Esophagus muscularis mucosa (tissue), 4 donors: ENCODE measurements at places on chromosomes 3 and 15. TPM values are rescaled to one million over a fixed set of nuclear protein-coding genes. Genes with fewer than 3 reads are reported as not detected.

DNA sequence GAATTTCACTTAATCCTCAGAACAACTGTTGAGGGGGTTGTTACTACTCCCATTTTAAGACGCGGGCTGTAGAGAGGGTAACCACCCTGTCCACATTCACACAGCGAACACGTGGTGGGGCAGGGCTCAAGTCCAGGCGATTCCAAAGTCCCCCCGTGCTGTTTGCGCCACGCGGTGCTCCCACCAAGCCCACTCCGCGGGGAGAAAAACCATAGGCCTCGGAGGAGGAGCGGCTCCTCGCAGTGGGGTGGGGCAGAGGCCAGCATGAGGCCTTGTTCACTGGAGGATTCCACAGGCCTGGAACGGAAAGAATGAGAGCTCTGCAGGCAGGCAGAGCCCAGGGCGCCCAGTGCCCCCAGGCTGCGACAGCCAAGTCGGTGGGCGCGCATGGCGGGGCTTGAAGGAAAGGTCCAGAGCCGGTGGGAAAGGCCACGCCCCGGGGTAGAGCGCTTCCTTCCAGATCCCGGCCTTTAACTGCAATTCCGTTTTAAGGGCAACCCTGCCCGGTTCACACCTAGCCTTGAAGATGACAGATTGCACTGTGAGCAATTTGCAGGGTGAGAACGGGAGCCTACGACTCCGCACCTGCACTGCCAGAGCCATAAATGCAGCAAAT, 161.8 kb upstream of the TBL1XR1 start:
- peaks cover 67% of the 10 kb centered on the region for H3K4me1 ChIP-seq
- no peaks in the 10 kb centered on the region for H3K36me3 ChIP-seq

DNA sequence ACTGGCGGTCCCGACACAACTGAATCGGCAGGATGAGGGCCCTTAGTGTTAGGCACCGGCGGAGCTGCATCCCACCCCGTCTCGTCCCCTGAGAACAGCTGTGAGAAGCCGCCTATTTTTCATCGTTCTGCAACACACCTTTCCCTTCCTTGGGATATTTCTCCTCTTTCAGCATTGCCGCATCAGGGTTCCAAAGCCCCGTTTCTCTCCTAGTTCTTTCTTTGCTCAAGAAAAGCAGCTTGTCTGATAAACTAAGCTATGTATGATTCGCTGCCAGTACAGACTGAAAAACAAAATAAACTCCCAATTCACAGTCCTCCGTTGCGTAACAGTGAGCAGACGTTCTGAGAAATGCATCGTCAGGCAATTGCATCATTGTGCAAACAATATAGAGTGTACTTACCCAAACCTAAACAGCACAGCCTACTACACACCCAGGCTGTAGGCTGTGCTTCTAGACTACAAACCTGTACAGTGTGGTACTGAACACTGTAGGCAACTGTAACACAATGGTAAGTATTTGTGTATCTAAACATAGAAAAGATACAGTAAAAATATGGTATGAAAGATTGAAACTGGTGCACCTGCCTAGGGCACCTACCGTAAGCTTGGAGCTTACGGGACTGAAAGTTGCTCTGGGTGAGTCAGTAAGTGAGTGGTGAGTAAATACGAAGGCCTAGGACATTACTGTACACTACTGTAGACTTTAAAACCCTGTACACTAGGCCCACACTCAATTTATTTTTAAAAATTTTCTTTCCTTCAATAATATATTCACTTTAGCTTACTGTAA, 8.9 kb upstream of the ADAMTS17 start:
- H3K36me3 ChIP-seq = no peaks in the 10 kb centered on the region
- DNase-seq = no peak
- no peaks in the 10 kb centered on the region for H3K27me3 ChIP-seq
- peak overlapping the region; percentile 81 for H3K4me3 ChIP-seq
- H3K27ac ChIP-seq = peak overlapping the region; percentile 98

DNA sequence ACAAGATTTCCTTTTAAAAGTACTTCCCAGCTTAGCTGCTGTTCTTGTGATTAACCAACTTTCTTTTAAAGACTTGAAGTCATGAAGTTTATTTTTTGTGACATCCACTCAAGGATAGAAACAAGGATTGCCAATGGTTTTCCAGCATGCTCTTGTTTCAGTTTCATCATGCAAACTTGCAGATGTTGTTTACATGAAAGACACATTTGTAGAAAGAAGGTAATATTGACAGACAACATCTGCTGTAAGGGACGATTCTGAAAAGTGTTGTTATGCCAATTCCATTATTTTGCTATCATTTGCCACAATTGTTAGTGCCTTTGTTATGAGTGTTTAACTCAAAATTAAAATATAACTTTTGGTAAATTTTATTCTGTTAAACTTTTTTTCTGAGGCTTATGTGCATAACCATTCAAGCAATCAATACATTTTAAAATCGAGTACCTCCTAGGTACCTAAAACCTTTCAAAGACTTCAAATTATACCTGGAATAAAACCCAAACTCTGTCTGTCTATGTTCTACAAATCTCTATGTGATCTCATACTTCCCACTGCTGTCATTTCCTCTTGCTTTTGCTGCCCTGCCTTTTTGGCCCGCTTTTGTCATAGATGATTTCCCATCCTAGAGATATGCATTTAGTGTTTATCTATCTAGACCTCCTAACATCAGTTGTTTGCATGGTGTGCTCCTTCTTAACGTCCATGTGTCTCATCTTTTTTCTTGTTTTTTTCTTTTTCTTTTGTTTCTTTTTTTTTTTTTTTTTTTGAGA, 630.4 kb downstream of the NR2F2 start:
- DNase-seq = no peak
- H3K36me3 ChIP-seq = no peaks in the 10 kb centered on the region
- no peaks in the 10 kb centered on the region for H3K27me3 ChIP-seq
- H3K4me1 ChIP-seq = no peaks in the 10 kb centered on the region

- peak overlapping the region; percentile 98 for H3K4me3 ChIP-seq
- no peaks in the 10 kb centered on the region for H3K36me3 ChIP-seq
- H3K4me1 ChIP-seq = peaks cover 60% of the 10 kb centered on the region
- peak overlapping the region; percentile 98 for H3K27ac ChIP-seq
These were observed 1.3 kb downstream of the TCF12 start for GRCh38 chr15:56919609-56920366.

DNA sequence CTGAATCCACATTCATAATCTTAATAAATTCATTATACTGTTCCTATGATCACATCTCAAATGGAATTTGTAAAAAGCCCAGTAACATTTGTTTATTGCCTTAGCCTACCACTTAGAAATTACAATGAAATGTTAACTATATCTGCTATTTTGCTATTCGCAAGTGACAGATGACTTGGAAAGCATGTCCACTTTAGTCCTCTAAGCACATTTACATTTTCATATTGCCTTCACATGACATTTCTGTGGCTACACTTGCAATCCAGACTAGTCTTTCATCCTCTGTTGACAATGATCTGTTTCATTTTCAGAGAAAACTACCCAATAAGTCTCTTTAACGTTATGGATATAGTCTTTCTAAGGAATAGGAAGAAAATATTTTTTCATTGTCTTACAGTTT, 741.8 kb downstream of the FHIT start:
- no peaks in the 10 kb centered on the region for H3K4me1 ChIP-seq
- no peaks in the 10 kb centered on the region for H3K36me3 ChIP-seq
- no peak overlapping the region for H3K4me3 ChIP-seq
- H3K27ac ChIP-seq = no peak overlapping the region

DNA sequence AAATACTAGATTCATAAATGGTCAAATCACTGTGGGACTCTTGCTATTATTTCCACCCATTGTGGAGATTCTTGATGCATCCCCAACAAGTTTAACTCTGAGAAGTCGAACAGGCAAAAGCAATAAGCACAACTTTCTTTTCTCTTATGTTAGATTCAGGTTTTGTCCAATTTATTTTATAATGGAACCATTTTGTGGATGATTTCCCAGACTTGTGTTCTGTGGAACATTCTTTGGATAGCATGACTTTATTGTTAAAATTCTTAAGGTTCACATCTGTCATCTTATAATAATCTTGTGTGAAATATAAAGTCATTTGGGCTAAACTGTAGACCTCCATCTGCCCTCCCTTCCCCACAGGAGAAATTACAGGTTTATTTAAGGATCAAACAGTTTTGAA, 213.7 kb downstream of the LPP start:
- no peak for DNase-seq
- peak overlapping the region; percentile 72 for H3K27ac ChIP-seq
- no peak overlapping the region for H3K4me3 ChIP-seq
- H3K27me3 ChIP-seq = no peaks in the 10 kb centered on the region
- no peaks in the 10 kb centered on the region for H3K36me3 ChIP-seq

DNA sequence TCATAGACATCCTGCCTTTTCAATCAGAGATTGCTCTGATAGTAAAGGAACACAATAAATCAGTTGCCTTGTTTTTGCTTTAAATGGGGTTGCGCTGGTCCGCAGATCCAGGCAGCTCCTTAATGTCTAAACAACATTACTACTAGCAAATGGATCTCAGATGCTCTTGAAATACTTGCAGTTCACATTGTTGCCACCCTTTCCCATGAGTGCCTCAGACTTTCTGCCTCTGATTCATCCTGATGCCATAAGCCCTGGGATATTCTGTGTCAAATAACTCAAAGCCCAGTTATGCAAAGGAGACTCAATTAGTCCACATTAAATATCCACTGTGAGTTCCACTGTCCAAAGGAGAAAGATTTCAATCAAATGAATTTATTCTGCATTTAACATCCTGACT, 196.7 kb downstream of the PLCH1 start:
- no peak overlapping the region for H3K27ac ChIP-seq
- H3K27me3 ChIP-seq = no peaks in the 10 kb centered on the region
- no peak overlapping the region for H3K4me3 ChIP-seq
- no peaks in the 10 kb centered on the region for H3K36me3 ChIP-seq

DNA sequence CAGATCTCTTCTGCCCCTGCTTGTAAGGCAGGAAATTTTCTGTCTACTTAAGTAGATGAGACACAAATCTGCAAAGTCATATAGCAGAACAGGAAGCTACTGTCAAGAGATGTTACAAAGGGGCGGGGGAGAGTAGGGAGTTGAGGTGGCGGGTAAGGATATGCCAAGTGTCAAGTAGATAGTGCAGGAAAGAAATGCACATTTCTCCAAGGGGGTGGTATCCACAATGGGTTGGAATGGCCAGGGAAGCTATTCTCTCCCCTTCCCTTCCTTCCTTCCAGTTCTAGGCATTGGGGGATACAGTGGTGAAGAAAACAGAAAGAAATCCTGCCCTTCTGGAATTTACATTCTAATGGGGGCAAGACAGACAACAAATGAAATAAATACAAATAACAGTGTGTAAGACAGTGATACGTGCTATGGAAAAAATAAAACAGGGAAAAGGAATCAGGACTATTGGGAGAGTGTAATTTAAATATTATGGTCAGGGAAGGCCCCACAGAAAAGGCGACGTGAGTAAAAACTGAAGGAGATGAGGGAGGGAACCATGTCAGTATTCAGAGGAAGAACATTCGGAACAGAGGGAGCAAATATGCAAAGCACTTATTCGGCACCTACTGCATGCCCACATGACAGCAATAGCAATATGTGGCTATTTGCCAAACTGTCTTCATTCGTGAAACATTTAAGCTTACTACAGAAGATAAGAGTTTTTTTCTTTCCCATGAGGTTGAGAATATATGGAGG, 42.8 kb upstream of the RNU6-1 start:
- H3K4me3 ChIP-seq = no peak overlapping the region
- DNase-seq = peak; percentile 79
- H3K27ac ChIP-seq = peak overlapping the region; percentile 86
- no peaks in the 10 kb centered on the region for H3K27me3 ChIP-seq
- no peaks in the 10 kb centered on the region for H3K36me3 ChIP-seq
- peaks cover 51% of the 10 kb centered on the region for H3K4me1 ChIP-seq

DNA sequence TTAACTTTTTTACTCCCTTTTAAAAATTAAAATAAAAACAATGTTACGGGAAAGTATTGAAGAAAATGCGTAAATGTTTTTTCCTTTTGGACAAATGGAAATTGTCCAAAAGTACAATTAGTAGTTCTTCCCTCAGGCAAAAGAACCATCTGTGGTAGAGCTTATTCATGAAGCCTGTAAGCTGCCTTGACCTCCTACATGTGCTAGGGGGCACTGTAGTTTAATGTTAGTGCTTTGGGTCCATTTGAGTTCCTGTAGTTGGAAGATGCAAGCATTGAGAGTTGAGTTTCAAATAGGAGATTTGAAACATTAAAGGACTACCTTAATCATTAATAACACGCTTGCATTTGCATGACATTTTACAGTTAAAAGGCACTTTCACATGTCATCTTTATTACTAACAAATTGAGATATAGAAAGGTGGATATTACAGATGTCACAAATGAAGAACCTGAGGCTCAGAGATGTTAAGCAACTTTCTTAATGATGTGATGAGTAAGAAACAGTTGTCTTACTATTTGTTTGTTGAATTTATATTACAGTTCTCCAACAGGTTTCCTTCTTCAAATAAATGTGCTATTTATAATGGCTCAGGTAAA, 1.8 kb upstream of the ZNF385D start:
- no peak for DNase-seq
- H3K4me3 ChIP-seq = no peak overlapping the region
- H3K36me3 ChIP-seq = no peaks in the 10 kb centered on the region
- H3K27me3 ChIP-seq = no peaks in the 10 kb centered on the region
- H3K27ac ChIP-seq = no peak overlapping the region
- peaks cover 40% of the 10 kb centered on the region for H3K4me1 ChIP-seq

DNA sequence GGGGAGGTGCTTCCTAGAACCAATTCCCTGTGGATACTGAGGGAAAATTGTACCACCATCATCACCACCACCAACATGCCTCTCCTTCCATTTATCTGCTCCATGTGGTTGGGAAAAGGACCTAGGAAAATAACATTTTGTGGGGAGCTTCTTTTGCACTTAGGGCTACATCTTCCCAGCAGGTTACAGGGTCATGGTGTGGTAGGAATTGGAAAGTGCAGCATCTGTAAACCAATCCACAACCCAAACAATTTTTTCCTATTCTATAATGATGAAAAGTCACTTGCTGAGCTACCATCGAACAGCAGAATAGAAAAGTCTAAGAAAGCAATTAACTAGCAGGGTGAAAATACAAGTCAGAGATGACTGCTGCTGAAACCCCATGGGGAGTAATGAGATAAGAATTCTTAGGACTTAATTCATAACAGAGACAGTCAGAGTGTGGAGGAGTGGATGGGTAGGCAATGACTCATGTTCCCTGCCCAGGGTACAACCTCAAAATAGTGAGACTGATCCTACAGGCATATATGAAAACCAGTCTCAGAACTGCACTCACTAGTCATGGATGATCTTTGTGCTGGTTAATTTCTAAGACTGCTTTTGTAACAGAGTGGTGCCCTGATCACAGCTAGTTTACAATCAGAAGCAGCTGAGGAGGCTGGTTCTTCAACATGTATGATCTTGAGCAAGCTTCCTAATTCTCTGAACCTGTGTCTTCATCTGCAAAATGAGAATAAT, 38.1 kb upstream of the LEKR1 start:
- H3K27ac ChIP-seq = no peak overlapping the region
- H3K27me3 ChIP-seq = no peaks in the 10 kb centered on the region
- H3K36me3 ChIP-seq = no peaks in the 10 kb centered on the region

- peaks cover 66% of the 10 kb centered on the region for H3K4me1 ChIP-seq
- no peak overlapping the region for H3K27ac ChIP-seq
- no peak for DNase-seq
- H3K4me3 ChIP-seq = no peak overlapping the region
- H3K36me3 ChIP-seq = peaks cover 13% of the 10 kb centered on the region
These were observed 11.0 kb downstream of the PRKCD start for GRCh38 chr3:53171827-53172505.

- no peaks in the 10 kb centered on the region for H3K27me3 ChIP-seq
- no peak overlapping the region for H3K27ac ChIP-seq
- no peaks in the 10 kb centered on the region for H3K36me3 ChIP-seq
- H3K4me1 ChIP-seq = no peaks in the 10 kb centered on the region
- no peak for DNase-seq
- no peak overlapping the region for H3K4me3 ChIP-seq
These were observed 201.0 kb upstream of the GBE1 start for GRCh38 chr3:81962396-81962795.

Gene CSPG4
- 133 TPM for total RNA-seq

Gene FOXL2
- total RNA-seq = 0.26 TPM

Gene CLRN1
- total RNA-seq = not detected

Gene IGSF10
- 3.0 TPM for total RNA-seq

Gene UBXN7
- 16.2 TPM for total RNA-seq

Gene MYRIP
- 7.2 TPM for total RNA-seq

Gene MNS1
- total RNA-seq = 0.66 TPM
